Daoy (cell line): ENCODE measurements at places on chromosomes 6 and 20. TPM values are rescaled to one million over a fixed set of nuclear protein-coding genes. Genes with fewer than 3 reads are reported as not detected.

The HLA-DQB2 gene
- not detected in 2 replicates for total RNA-seq

The HLA-DRB1 gene
- total RNA-seq: 0.34 and 0.63 TPM in 2 replicates

The PGM3 gene
- total RNA-seq: 59.8 and 77.3 TPM in 2 replicates

The NOTCH4 gene
- 2.3 and 3.2 TPM in 2 replicates for total RNA-seq

The SNX14 gene
- 117 and 134 TPM in 2 replicates for total RNA-seq

The PLN gene
- total RNA-seq: not detected in 2 replicates

The CALHM6 gene
- total RNA-seq: 6.0 and 11.7 TPM in 2 replicates

GRCh38 chr20:46899621-46900020 is 5.0 kb downstream of the EYA2 start:
- no peak for DNase-seq

DNA sequence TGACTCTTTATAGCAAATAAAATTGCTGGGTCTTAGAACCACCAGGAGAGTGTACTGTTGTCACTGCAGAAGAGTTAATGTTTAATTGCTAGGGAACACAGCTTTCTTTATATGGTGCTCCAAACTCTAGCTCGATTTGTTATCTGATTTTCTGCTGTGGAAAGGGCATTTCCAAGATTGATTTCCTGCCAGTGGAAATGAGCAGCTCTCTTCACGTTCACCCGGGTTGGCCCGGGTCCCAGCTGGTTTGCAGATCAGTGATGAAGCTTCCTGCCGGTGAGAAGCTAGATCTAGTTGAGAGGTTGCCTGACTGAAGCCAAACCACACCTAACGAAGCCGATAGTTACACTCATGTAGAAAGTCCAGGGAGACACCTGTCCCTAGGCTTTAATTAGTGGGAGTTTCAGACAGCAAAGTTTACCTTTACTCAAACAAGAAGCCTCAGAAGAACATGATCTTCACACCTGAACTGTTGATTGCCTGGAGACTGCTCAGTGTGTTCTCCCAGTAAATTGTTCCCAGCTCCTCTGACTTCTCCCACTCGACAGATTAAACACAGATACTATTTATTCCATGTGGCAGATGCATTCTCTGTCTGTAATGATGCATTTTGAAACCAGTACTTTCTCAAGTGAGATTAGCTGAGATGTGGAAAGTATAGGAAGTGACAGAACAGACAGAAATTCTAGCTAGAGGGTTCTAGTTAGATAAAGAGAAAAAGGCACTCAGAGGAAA is 27.8 kb downstream of the PAQR8 start:
- peak; percentile 79 for DNase-seq

- peak; percentile 94 for DNase-seq
Measured at GRCh38 chr20:51446656-51447055, 95.9 kb downstream of the NFATC2 start.

- DNase-seq: no peak
Measured at GRCh38 chr20:49279677-49280462, 2.0 kb upstream of the ZNFX1 start.

DNA sequence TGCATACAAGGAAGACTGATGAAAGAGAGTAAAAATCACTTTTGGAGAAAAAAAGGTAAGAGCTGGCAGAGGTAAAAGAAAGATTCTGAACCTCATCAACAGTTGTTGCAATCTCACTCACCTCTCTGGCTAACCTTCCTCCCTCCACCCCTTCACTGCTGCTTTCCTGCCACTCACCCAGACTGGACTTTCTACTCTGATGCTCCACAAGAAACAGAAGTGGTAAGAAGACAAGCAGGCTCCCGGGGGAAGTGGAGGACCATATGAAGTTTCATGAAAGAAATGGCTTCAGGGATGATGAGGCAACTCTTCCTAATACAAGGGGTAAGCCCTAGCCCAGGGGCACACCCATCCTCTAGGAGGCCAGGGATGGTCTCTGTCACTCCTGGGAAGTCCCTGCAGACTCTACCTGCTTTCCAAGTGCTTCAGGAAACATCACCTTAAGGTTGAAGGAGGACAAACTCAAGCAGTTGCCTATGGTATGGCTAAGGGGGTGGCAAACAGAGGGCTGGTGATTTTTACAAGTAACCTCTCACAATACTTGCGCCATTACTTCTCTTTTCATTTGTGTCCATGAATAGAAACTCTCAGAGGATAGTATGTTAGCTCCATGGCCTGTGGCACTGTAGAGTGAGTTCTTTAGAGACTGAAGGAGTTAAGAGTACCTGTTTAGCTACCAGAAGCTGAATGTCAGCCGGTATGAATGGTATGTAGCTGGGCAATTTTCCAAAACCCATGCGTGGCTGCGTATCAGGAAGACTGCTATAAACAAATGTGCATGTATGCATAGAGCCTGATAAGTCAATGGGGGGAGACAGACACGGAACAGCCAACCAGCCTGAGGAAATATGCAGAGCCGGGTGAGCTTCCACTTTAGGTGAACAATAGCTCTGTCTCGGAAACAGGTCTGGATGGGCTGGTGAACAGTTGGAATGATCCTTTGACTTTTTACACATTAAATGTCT is 112.0 kb downstream of the BACH2 start:
- DNase-seq: peak; percentile 27

GRCh38 chr20:13788167-13788834 is 3.5 kb downstream of the NDUFAF5 start:
- DNase-seq: peak; percentile 30

- DNase-seq: no peak
Measured at GRCh38 chr6:169795196-169795595, 43.8 kb downstream of the ERMARD start.
